HuH-7 (cell line): ENCODE measurements at places on chromosomes 7 and 10.

DNA sequence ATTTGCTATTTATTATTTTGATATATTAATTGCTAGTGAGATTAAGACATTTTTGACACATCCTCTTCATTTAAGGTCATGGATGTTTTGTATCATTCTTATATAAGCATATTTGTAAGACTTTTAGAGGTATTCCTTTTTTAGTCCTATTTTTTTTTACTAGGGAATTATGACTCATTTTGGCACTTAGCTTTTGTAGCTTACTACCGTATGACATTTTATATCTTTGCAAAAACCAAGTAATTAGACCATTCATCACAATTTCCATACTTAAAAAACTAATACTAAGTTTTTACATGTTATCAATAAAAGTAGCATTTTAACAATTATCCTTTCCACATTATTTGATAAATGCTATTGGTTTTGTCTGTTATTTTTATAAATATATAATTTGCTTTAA lies 41.6 kb downstream of the BMPR1A start:
- no peak for DNase-seq

DNA sequence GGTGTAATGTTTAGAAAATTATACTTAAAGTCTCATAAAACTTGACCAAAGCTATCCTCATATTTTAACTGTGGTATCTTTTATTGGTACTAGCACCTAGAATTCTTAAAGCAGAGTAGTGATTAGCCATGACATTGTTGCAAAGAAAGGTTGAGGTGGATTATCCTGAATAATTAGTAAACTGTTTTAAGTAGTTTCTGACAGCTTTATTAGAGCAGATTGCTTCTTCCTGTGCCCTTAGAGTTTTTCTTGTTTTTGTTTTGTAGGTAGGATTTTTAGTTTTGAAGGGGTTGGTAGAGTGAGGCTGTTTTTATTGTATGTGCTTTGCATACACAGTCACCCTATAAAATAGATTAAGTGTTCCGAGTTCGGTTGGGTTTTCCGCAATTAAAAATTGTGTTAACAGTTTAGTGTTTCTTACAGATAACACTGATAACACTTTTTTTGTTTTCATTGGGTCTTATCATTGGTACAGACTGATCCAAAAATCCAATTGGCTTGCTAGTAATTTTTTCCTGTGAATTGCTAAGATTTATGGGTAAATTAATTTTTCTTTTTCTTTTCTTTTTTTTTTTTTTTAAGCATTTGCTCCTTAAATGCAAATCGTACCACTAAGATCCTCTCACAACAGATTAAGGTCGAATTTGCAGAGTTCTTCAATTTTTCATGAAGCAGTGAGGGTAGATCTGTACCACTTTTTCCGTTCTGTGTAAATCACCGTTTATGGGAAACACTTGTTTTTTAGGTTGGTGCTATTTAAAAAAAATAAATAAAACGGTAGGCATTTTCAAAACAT lies 2.1 kb upstream of the PBLD start:
- DNase-seq = no peak

DNA sequence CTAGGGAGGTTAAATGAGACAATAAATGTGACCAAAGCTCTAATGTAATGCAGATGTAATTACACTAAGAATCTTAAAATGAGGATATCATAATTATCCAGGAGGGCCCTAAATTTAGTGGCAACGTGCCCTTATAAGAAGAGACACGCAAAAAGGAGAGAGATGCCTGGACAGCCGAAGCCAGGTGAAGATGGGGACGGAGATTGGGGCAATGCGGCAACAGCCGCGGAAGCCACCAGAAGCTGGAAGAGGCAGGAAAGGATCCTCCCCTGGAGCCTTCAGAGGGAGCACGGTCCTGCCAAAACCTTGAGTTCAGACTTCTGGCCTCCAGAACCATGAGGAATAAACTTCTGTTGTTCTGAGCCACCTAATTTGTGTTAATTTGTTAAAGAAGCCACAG lies 25.3 kb upstream of the C10orf71 start:
- DNase-seq = no peak

DNA sequence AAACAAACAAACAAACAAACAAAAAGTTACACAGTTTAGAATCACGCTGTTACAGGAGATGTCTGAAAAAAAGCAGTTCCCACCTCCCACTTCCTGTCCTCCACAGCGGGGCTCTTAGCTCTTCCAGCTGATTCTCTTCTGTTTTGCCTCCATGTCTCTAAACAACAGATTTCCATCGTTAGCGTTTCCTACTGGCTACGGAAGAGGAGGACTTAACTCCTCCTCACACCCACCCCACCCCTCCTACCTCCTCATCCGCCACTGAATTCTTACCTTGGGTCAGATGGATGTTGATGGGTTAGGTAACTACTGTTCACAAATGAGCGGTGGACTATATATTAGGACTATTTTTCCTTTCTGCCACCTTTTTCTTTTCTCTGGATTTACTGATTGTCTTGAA lies 36.8 kb upstream of the NUB1 start:
- peak; percentile 50 for DNase-seq

GRCh38 chr7:158733775-158734494 lies 29.3 kb upstream of the NCAPG2 start:
- no peak for DNase-seq

DNA sequence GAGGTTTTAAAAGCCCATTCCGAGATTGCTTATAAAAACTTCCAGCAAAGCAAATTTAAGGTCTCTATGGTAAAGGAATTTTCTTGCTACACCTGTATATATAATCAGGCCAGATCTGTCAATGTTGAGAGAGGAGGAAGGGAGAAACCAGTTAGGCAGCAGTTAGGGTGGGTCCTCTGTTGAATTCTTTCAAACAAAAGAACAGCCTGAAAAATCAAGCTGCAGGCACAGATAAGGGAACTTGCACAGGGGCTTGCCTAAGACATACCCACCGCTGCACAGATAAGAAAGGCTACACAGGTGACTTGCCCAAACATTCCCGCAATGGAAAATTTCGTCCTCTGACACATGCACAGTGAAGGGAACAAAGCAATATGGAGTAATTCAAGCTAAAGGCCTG lies 59.8 kb upstream of the IMMP2L start:
- DNase-seq = no peak

DNA sequence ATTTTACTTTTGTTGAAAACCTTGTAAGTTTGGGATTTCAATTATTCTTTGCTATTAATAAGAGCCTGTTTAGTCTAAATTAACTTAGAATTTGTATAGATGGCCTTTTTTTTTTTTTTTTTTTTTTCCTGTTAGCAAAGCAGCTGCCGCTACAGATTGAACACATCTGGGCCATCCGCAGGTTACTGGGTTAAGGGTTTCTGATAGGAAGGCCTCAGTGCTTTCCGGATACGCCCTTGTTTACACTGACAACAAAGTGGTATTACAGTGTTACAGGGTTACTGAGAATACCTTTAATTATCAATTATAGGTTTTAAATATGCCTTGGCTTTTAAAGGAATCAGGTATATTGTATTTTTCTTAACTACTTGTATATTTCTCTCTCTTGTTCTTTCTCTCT lies 76.8 kb downstream of the PTN start:
- DNase-seq = no peak

- no peak for DNase-seq
Observed at GRCh38 chr7:87225696-87226095, 6.2 kb upstream of the TMEM243 start.

- DNase-seq = no peak
Observed at GRCh38 chr7:151291206-151291605, 42.7 kb upstream of the SMARCD3 start.

DNA sequence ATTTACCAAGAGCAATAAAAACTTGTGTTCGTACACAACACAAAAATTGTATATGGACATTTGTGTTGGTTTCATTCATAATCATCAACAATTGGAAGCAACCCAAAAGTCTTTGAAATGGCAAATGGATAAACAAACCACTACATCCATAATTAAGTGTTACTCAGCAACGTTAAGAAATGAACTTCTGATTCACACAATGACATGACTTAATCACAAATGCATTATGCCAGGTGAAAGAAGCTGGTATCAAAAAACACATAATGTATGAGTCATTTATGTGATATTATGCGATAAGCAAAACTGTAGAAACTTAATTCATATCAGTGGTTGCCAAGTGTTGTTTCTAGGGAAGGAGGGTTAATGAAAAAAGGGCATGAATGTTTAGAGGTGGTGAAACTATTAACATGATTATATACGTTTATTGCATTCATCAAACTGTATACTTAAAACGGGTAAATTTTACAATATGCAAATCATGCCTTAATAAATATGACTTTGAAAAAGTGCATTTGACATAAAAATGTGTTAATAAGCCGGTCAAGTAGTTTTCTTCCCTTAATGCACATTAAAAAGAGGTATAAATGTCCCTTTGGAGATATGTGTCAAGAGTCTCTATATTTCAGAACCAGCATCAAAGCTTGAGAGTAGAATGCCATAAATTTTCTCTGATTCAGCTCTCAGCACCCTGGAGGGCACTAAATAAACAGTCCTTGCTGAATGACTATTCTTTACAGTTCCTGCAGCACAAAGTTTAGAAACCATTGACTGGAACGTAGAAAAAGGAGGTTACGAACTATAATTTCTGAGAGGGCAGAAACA lies 84.8 kb upstream of the GRM3 start:
- no peak for DNase-seq

DNA sequence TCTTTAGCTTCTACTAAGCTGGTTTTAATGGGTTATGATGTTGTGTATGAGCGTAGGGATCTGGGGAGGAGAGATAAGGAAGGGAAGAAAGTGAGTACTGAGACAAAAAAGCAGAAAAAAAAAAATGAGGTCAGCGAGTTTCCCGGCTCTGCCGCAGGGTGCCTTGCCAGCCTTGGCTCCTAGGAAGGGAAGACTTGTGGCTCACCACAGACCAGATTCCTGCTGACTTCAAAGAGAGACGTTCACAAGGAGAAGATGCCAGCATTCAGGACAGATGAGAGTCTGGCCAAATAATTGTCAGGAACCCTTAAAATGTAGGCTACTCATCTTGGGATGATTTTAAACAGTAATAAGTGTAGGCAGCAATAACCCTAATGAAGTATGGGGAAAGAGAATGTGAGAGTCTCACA lies 11.4 kb upstream of the FAS start:
- DNase-seq = no peak

- DNase-seq = no peak
Observed at GRCh38 chr10:3323865-3324498, 151.4 kb upstream of the PITRM1 start.

DNA sequence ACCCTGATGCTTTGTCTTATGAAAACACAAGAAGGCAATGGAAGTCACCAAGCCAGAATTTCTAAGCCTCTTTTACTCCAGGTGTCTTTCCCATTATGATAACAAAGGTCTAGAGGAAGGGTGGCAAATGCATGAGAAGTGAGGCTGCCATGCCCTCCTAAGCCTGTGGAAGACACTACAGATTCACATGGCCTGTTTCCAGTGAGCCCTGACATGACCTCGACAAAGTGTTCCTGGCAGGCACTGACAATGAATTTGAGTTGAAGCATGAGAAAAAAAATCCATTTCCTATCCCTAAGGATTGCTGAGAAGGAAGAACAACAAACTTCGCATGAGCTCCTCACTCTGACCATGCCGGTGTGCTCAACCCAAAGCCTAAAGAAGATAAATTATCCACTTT lies 268.0 kb downstream of the HTR7 start:
- no peak for DNase-seq

DNA sequence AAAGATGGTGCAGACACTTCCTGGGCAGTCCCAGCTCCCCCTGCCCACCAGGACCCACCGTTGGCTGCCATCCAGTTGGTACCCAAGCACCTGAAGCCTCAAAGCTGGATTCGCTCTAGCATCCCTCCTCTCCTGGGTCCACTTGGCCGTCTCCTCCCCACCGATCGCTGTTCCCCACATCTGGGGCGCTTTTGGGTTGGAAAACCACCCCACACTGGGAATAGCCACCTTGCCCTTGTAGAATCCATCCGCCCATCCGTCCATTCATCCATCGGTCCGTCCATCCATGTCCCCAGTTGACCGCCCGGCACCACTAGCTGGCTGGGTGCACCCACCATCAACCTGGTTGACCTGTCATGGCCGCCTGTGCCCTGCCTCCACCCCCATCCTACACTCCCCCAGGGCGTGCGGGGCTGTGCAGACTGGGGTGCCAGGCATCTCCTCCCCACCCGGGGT lies 14.5 kb upstream of the LIMK1 start:
- no peak for DNase-seq

GRCh38 chr7:68857571-68857970 lies 740.7 kb upstream of the AUTS2 start:
- DNase-seq = no peak

DNA sequence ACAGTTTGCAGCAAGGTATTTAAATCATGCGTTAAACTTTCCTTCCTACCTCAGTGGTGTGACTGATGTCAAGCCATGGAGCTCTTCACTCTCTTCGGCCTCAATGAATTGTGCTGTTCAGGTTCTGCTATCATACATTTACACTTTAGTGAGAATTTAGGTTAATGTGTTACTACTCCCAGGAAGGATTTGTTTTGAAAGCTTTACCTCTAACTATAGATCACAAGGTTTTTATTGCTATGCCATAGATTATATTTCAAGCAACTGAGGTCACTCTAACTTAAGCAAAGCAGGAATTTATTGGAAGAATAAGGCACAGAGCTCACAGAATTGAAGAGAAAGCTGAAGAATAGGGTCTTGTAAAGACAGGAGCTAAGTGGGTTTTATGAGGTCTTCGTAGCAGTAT lies 11.0 kb upstream of the ADD3 start:
- DNase-seq = no peak

GRCh38 chr10:32197423-32197822 lies 141.2 kb upstream of the KIF5B start:
- DNase-seq = no peak

GRCh38 chr10:52284416-52285013 lies 29.6 kb upstream of the DKK1 start:
- DNase-seq = no peak

- no peak for DNase-seq
Observed at GRCh38 chr10:113879691-113880090, 25.2 kb downstream of the NHLRC2 start.

- no peak for DNase-seq
Observed at GRCh38 chr10:34018784-34019183, 684.3 kb upstream of the NRP1 start.

- DNase-seq = peak; percentile 46
Observed at GRCh38 chr7:105934572-105935185, 28.4 kb upstream of the CDHR3 start.

- no peak for DNase-seq
Observed at GRCh38 chr7:19621740-19622139, 87.1 kb downstream of the POLR1F start.

DNA sequence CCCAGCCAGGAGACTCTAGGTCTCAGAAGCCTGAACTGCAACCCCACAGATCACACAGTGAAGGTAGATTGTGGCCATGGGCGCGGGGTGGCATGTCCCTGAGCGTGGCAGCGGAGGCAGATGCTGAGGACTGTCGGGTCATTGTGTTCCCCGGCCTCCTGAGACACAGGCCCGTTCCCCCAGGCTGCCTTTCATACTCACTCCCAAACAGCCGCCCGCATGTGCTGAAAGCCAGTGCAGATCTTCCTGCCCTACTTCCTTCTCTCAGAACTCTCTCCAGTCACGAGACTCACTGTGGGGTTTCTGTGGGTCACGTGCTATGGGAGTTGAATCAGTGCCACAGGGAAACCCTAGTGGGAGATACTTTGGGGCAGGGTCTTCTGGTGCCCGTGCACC lies 48.0 kb downstream of the ZNF467 start:
- DNase-seq = no peak

GRCh38 chr10:72094574-72094973 lies 6.2 kb upstream of the SPOCK2 start:
- DNase-seq = no peak

- DNase-seq = no peak
Observed at GRCh38 chr10:72186258-72186981, 29.4 kb upstream of the ANAPC16 start.

- DNase-seq = no peak
Observed at GRCh38 chr7:73899731-73900142, 38.8 kb downstream of the TMEM270 start.
